ENCODE measurements at places on chromosomes 13 and 19.

- DNase-seq = no peak
Observed at GRCh38 chr13:44470638-44471562, 97.3 kb downstream of the SERP2 start.

GRCh38 chr19:7905859-7906258 lies 2.2 kb downstream of the MAP2K7 start:
- DNase-seq = no peak

DNA sequence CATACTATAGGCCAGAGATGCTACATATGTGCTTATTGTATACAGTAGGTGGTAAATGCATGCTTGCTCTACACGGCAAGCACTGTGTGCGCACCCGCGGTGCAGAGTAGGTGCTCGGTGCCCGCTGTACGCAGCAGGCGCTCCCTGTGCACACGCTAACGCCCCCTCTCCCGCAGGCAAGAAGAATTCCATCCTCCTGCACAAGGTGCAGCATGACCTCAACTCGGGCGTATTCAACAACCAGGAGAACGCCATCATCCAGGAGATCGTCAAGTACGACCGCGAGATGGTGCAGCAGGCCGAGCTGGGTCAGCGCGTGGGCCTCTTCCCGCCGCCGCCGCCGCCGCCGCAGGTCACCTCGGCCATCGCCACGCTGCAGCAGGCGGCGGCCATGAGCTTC lies 17.7 kb downstream of the POLRMT start:
- no peak for DNase-seq

- DNase-seq = no peak
Observed at GRCh38 chr13:112849500-112849899, 119.5 kb upstream of the MCF2L start.

DNA sequence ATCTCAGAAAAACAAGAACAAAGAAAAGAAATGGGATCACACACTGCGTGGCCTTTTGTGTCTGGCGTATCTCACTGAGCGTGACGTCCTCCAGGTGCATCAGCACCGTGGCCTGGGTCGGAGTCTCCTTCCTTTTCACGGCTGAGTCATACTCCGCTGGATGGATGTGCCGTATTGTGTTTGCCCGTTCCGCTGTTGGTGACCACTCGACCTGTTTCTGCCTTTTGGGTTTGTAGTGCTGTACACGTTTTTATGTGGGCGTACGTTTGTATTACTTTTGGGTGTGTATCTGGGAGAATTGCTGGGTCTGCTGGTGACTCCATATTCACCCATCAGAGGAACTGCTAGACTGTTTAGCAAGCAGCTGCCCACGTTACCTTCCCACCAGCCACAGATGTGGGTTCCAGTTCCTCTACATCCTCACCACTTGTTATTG lies 11.4 kb downstream of the ARID3A start:
- no peak for DNase-seq

- peak; percentile 35 for DNase-seq
Observed at GRCh38 chr13:20118268-20119140, 42.3 kb downstream of the GJA3 start.

GRCh38 chr13:25292301-25292700 lies 5.0 kb upstream of the MTMR6 start:
- no peak for DNase-seq

DNA sequence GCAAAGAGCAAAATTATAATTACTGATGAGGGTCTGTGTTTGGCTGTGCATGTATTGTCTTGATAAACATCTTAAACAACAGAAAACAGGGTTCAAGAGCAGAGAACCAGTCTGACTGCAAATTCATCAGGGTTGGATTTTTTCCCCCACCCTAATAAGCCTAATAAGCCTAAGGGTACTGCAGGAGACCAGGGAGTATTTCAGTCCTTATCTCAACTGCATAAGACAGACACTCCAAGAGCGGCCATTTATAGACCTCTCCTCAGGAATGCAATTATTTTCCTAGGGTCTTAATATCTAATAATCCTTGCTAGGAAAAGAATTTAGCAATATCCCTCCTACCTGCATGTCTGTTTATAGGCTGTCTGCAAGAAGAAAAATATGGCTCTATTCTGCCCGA lies 2011.5 kb upstream of the PCDH20 start:
- DNase-seq = no peak

DNA sequence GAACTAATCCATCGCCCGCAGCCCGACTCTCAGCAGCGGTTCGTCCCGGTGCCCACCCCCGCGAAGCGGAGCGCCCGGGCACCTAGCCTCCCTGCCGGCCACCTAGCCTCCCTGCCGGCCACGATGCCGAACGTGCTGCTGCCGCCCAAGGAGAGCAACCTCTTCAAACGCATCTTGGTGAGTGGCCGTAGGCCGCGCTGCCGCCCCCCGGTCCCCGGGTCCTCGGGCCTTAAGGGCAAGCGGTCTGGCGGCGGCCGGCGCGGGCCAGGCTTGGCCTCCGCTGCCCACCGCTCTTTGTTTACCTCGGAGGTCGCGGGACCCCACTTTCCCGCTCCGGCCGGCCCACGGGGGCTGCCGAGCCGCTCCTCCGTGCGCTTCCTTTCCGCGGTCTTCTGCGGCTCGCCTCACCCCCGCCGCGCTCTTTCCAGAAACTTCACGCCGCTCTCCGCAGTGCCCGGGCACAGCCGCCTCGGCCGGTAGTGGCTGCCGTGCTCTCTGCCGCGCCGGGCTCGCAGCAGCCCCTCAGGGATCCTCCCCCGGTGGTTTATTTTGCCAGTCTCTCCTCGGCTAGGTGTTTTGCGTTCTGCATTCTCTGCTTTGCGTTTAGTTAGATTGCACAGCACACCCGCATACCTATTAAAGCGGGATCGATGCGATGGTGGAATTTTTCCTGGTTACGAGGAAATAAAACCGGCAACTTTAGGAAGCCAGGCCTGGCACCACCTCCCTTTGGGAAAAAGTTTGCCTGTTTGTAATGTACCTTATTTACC lies 524 bp downstream of the NAA16 start:
- DNase-seq = peak; percentile 25

DNA sequence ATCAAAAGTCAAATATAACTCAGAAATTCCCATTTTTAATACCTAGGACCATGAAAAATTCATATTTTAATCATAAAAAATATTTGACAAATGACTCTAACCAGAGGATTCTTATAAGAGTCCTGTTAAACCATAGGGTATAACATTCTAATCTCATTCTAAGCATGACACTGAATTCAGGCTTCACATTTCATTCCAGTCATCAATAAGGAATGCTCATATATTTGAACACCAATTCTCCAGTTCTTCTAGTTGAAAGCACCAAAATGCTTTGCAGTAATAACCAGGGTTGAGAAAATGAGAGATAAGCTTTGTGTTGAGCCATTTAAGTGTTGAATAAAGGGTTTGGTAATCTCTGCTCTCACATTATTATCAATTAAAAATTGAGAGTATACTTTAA lies 147.5 kb downstream of the VWA8 start:
- no peak for DNase-seq

- no peak for DNase-seq
Observed at GRCh38 chr13:48563626-48564025, 30.7 kb upstream of the RCBTB2 start.

DNA sequence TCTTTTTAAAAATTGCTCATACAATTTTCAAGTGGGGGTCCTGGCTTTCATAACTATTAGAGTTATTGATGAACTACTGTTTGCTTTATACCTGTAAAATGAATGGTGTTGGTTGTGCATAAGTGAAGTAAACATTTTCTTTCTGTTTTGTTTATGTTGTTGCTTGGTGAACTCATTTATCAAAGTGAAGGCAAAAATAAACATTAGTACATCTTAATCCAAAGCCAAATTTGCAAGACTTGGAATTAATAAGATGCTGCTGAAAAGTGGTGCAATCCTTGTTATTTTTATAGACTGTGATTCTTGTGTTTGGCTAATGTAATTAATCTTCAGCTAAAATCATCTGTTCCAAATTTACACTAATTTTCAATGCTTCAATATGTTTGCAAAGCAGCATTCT lies 24.4 kb upstream of the DCT start:
- no peak for DNase-seq

- DNase-seq = no peak
Observed at GRCh38 chr13:110824702-110825300, 90.1 kb downstream of the ANKRD10 start.

GRCh38 chr13:24127116-24127631 lies 33.3 kb upstream of the SPATA13 start:
- DNase-seq = no peak

- DNase-seq = no peak
Observed at GRCh38 chr13:23959231-23959862, 62.0 kb upstream of the C1QTNF9B start.

GRCh38 chr19:4576016-4576933 lies 16.8 kb upstream of the SEMA6B start:
- peak; percentile 34 for DNase-seq

GRCh38 chr13:112003941-112004340 lies 63.0 kb upstream of the SOX1 start:
- no peak for DNase-seq

DNA sequence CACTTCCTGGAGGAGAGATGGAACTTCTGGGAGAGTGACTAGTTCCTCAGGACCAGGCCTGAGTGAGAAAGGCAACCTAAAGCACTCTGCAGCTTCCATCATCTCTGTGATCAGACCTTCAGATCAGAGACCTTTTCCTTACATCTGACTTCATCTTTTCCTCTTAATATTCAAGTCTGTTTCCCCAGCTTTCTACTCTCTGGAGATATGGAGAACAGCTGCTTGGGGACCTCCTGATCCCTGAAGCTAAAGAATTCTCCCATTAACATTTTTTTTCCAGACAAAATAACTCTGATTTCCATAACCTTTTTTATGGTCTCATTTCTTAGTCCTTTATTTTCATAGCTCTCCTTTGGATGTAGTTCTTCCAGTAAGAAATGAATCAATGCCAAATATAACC lies 133.4 kb upstream of the FNDC3A start:
- DNase-seq = no peak

DNA sequence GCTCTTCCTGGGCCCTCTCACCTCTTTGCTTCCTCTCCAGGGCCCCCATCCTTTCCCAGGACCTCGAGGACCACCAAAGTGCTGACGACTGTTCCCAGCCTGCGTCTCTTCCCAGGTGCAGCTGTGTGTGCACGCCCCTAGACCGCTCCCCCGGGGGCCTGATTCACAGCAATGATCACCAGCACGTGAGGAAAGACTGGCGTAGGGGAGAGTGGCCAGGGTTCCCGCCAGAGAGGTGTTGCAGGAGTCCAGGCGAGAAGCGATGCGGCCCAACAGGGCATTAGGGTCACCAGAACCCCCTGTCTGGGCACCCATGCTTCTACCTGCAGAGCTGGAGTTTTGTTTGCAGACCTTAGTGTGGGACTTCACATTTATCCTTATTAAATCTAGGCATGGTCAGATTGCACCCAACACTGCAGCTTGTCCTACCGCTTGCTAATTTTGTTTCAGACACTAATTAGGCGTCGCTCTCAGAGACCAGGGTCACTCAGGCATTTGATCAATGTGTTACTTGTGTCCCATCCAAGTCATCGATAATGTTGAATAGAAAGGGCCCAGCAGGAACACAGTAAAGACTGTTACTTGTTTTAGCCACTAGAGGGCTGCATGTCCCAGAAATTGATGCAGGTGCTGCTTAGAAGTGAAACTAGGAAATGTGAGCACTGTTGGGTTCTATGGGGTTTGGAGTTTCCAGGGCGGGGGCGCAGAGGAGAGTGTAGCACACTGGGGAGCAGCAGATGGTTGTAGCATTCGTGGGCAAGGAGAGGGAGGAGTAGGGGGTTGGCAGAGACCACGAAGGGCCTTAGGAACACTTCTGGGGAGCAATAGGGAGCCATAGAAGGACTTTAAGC lies 53.2 kb downstream of the CDADC1 start:
- DNase-seq = peak; percentile 39

- no peak for DNase-seq
Observed at GRCh38 chr19:23770672-23771250, 12.1 kb upstream of the ZNF681 start.

- DNase-seq = no peak
Observed at GRCh38 chr19:54154603-54155345, 4.7 kb downstream of the LENG1 start.

DNA sequence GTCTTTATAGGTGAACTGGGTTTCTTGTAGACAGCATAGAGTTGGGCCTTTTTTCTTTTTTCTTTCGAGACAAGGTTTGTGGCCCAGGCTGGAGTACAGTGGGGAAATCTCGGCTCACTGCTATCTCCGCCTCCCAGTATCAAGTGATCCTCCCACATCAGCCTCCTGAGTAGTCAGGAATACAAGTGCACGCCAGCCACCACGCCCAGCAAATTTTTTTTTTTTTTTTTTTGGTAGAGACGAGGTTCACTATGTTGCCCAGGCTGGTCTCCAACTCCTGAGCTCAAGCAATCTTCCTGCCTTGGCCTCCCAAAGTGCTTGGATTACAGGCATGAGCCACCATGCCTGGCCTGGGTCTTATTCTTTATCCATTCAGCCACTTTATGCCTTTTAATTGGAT lies 5.1 kb upstream of the CALM3 start:
- DNase-seq = no peak

DNA sequence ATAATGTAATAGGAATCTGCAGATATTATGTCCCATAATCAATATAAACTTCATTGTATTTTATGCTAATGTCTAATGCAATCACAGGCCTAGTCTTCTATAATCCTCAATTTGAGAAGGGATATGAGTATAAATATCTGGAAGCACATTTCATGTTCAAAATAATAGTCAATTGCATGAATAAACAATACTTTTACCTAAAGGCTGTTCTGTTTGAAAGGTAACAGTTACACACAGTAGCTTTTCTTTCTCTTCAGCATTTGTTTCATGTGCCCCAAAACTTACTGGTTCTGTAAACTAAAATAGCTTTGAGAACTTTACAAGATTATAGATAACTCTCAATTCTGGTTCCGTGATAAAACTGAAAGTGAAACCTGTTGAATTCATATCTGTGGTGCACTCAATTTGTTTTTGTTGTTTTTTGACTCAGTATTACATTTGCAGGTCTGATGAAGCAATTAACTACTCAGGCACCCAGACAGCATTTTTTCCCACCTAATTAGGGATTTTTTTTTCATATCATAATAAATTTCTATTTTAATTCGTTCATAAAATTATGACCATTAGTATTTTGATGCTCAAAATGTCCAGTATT lies 1193.8 kb downstream of the SLITRK1 start:
- DNase-seq = no peak

DNA sequence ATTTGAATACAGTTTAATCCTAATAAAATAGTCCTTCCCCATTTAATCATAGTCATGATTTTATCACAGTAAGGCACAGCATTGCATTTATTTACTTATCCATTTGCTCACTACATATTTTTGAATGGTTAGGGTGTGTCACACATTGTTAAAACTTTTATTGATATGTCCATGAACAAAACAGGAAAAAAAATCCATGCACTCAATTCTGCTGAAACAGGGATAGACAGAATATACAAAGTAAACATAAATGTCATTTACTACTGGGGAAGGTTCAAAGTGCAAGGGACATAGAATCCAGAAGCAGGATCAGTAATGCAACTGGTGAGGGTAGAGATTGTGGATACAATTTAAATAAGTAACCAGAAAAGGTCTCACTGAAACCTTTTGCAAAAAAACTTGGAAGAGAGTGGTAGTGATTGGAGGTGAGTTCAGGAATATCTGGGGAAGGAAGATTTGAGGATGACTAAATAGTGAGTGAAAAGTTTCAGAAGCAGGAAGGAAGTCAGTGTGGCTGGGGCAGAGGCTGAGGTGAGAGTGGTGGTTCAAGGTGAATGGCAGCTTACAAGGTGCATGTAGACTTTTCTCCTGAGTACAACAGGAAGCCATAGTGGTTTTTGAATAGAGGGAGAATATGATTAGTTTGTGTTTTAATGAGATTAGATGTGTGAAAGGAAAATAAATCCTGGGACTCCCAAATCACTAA lies 387.2 kb upstream of the ATXN8OS start:
- DNase-seq = no peak

Measured in T-helper 22 cell (primary cell).